Stimulated activated naive CD4-positive, alpha-beta T cell treated with Interleukin-2 at 50 U/mL for 16 hours (primary cell): ENCODE measurements at places on chromosomes 1 and 21.

GRCh38 chr1:151715726-151716404 is 738 bp downstream of the CELF3 start:
- DNase-seq, result no peak

DNA sequence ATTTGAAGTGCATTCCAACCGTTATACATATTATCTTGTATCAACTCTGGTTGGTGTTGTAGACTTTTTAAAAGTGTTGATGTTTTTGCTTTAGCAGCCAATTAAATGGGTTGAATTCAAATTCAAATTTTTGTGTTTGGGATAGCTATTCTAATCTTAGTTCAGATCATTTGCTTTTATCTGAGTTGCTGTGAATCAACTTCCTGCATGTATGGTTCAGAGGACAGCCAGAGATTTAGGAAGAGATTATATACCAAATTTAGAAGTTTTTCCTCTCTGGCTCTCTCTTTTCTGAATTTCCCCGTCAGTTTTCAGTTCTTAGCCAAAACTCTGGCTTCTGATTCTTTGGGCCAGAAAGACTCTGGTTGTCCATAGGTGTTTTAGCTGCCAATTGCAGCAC is 415.5 kb downstream of the NUF2 start:
- no peak for DNase-seq

- no peak for DNase-seq
Measured at GRCh38 chr1:160168609-160169369, 17.4 kb downstream of the ATP1A4 start.

DNA sequence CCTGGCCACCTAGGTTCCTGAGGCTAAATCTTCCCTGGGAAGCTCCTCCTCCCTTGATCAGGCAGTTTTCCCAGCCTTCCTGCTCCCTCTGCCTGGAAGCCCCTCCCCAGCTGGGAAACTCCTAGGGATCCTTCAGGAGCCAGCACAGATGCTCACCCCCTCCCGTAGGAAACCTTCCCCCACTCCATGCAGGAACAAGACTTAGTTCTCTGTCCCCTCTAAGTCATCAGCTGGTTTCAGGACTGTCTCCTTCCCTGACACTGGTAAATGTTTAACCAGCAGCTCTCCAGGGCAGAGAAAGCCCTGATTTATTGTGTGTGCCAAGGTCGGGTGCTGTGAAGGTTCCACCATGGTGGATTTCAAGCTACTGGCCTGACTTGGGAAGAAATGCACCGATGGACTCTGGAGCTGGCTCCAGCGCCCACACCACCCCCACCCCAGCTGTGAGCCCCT is 25.0 kb downstream of the TTC39A start:
- no peak for DNase-seq

DNA sequence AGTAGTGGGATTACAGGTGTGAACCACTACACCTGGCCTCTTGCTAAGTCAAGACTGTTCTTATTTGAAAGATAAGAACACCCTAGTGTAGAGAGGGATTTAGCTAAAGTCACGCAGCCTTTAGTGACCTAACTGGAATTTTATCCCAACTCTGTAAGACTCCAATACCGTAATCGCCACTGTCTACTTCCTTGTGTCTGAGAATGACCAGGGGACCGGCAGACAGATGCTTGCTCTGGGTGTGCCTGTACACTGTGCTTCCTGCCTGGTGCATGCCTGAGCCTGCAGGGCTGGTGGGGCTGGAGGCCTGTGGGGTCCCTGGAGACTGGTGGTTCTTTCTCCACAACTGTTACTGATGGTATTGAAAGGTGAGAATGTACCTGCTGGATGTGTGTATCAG is 15.3 kb downstream of the MFSD2A start:
- DNase-seq, result no peak

- no peak for DNase-seq
Measured at GRCh38 chr21:36194024-36194423, 37.4 kb downstream of the DOP1B start.

DNA sequence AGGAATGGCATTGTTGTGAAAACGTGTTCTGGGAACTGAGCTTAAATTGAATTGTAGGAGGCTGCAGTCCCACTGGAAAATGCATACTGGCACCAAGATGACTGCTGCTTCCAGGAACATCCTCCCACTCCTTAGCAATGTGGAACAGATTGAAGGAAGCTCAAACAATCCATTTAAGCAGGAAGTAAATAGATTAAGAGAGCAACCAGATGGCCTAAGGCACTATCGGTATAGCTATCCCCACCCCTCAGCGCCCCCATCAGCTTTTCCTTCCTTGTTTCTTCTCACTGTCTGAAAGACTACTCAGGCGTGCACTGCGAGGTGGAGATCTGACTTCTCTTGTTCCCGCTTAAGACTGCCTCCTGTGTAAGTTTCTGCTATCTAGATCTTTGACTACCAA is 4.0 kb upstream of the IFI16 start:
- no peak for DNase-seq

- no peak for DNase-seq
Measured at GRCh38 chr1:15531003-15531402, 4.4 kb downstream of the DNAJC16 start.

DNA sequence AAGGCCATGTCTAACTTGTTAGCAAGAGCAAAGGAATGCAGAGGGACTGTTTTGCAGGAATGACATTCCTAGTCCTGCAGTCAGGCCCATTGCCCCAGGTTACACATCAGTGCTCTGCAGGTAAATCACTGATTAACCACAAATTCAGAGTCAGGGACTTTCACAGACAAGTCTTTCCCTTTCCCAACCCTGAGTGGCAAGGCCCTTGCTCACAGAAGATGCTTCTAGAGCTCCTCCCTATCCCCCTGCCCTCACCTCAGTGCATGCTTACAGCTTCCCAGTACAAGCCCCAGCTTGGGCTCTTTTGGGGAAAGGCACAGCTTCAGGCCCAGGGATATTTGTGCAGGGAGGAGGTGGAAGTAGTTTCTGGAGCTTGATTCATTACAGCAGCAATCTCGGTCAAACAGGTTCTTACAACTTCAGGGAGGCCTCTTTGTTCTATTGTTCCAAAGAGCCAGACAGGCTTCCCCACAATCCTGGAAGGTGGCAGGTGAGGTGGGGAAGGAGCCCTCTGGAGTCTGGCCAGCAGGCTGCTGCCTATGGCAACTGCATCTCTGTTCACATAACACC is 53.9 kb downstream of the CASQ2 start:
- DNase-seq, result no peak

DNA sequence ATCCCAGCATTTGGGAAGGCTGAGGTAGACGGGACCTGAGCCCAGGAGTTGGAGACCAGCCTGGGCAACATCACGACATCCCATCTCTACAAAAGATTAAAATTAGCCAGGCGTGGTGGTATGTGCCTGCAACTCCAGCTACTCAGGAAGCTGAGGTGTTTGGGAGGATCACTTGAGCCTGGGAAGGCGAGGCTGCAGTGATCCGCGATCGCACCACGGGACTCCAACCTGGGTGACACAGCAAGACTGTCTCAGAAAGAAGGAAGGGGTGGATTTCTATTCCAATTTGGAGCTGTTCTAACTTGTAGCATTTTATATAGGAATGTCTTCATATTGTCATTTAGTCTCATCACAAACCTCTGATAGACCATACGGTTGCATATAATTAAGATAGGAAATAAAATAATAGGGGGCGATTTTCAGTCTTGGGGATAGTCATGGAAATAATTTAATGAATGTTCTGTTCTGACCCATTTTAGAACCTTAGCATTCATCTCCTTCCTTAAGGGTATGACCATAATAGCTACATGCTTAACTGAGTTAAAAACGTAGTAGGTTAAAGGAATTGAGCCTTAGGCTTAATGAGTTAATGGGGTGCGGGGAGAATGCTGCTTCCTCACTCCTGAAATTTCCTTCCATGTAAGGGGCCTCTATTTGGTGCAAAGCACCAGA is 93.1 kb downstream of the ADCY10 start:
- DNase-seq, result no peak

- peak; percentile 28 for DNase-seq
Measured at GRCh38 chr1:23168079-23168444, 594 bp downstream of the LUZP1 start.

DNA sequence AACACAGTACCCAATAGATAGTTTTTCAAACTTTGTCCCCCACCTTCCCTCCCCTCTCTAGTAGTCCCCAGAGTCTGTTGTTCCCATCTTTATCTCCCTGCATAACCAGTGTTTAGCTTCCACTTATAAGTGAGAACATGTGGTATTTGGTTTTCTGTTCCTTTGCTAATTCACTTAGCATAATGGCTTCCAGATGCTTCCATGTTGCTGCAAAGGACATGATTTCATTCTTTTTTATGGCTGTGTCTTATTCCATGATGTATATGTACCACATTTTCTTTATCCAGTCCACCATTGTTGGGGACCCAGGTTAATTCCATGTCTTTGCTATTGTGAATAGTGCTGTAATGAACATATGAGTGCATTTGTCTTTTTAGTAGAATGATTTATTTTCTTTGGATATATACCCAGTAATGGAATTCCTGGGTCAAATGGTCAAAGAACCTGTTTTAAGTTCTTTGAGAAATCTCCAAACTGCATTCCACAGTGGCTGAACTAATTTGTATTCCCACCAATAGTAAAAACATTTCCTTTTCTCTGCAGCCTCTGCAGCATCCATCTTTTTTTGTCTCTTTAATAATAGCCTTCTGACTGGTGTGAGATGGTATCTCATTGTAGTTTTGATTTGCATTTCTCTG is 126.0 kb downstream of the AK5 start:
- no peak for DNase-seq

DNA sequence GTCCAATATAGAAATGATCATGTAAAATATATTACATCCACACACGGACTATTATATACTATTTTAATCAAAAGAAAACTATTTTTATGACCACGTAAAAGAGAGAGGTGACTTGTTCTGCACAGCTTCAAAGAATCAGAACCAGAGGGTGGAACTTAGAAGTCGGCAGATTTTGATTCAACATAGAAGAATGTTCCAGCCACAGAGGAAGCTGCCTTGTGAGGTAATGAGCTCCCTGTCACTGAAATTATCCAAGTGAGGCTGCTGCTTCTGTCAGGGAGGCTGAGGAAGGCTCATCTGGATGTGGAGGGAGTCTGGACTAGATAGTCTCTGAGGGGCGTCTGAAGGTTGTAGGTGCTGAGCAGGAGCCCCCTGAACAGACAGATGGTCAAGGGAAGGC is 2.7 kb downstream of the PLEKHA6 start:
- no peak for DNase-seq

DNA sequence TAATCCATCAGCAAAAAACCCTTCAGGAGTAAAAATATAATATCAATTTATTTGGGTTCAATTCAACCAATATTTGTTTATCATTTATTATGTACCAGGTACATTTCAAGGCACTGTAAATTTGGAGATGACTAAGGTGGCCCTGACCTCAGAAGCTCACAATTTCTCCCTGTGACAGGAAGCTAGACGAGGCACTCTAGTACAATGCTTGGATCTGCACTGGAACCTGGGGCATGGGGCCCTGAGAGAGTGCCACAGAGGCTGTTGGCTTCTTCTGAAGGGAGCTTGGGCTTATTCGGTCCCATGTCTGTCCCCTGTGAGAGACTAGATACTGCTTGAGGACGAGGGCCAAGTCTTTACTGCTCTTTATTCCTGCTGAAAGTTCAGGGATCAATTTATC is 31.5 kb downstream of the RHOU start:
- no peak for DNase-seq

DNA sequence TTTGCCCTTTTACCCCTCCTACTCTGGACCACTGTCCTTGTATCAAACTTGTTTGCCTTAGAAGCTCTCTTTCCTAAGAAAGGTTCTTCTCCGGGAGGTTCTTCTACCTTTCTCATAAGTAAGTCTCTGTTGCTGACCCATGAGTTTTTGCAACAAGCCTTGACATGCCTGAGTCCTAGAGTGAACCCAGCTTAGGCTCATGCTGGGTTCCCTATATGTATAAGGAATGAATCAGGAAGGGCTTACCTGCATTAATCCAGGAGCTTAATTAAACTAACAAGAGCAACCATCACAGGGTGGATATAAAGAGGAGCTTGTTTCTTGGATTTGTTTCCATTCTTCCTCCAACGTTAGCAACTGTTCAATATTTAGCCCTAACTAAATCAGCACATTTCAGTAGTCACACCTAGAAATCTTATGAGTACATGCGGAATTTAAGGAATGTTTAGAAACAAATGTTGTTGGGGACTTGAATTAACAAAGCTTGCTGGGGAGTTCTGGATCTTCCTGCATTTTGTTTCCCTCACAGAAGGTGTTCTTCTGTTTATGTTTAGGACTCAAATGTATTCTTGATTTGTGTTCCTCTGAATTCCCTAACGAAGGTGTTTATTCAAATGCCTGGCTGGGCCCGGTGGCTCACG is 64.3 kb upstream of the RAB3GAP2 start:
- no peak for DNase-seq

GRCh38 chr1:106498238-106498637 is 558.2 kb upstream of the PRMT6 start:
- no peak for DNase-seq

GRCh38 chr1:156126043-156126629 is 11.6 kb downstream of the LMNA start:
- DNase-seq, result peak; percentile 54

GRCh38 chr1:45370575-45370974 is 30.3 kb upstream of the MUTYH start:
- no peak for DNase-seq

- no peak for DNase-seq
Measured at GRCh38 chr1:38098101-38098847, 51.7 kb upstream of the POU3F1 start.

DNA sequence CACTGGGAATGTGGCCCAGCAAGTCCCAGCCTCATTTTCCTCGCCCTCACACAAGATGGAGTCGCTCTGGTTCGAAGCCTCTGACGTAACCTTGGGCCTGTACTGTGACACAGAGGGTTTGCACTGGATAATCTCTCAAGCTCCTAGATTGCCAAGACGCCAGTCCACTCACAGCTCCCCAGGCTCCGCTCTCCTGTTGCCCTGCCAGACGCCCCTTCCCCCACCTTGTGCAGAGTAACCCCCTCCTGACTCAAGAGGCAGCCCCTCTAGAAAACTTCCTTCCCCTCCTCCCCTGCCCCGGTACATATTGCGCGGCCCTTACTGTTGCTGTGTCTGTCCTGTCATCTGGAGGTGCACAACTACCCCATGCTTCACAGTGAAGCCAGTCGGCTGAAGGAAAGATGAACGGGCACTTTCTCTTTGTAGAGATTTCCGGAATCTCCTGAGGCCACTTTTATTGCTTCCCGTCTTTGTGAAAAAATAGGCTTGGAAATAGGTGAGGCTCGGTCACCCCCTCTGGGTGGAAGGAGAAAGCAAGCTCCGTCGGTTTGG is 981 bp upstream of the KIAA1614 start:
- no peak for DNase-seq

DNA sequence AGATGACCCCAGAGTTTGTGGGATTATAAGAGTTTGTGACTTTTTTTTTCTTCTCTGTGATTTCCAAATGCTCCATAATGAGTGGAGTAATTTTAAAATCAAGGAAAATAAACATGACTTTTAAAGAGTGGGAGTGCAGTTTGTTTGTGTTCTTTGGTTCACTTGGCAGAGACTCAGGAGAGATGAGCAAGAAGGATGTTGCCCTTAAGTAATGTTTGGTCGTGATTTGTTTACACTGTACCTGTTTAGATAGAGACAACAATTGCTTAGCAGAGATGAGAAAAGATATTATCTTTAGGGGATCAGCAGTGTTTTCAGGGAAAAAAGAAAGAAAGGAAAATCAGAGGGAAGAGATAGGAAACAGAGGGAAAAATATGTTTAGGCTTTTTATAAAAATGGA is 170.8 kb downstream of the ADSS2 start:
- DNase-seq, result no peak

- DNase-seq, result no peak
Measured at GRCh38 chr1:61186753-61187152, 104.4 kb downstream of the NFIA start.

GRCh38 chr1:248828845-248829244 is 3.1 kb upstream of the SH3BP5L start:
- no peak for DNase-seq

- DNase-seq, result peak; percentile 25
Measured at GRCh38 chr1:198680174-198680875, 41.5 kb downstream of the PTPRC start.
